ENCODE measurements at places on chromosomes 1 and 21. TPM values are rescaled to one million over a fixed set of nuclear protein-coding genes. Genes with fewer than 3 reads are reported as not detected.

TNFSF4 gene
- 26.1 TPM for total RNA-seq

DNA sequence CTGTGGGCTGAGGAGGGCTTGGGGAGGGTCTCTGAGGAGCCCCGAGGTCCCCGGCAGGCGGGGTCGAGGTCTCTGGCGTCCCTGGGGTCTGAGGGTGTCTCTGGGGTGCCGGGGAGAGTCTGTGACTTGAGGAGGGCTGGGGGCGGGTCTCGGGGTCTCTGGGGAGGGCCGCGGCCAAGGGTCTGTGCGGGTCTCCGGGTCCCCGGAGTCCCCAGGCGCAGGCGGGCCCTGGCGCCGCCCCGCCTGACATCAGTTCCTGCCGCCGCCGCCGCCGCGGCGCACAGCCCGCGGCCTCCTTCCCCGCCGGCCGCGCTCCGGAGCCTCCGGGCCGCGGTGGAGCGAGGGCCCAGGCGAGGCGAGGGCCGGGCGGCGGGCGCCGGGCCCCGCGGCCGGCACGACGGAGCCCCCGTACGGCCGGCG lies at the start of gene PLEKHM2:
Gene PLEKHM2, plus strand, starts transcription at position 279 of the 420 bp plus-strand sequence. CDS start 239 bp downstream, outside the sequence.
- DNase-seq: no peak

S100B gene
- not detected for total RNA-seq

DNA sequence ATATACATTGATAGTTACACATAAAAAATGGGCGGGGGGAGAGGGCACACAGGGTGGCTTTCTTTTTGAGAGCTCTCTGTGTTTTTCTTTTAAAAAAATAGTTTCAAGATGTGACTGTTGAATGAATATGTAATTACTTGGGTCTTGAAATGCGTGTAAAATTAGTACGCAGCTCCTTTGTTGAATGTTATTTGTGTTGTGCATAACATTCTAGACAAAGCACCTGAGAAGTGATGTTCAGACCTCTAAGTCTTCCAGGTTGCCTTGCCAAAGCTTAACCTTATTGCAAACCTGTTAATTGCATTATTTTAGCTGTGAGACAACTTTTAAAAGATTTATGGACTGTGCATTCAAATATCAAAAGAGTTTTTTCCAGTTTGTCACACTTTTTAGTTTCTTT lies 5.4 kb downstream of the PBX1 start:
- DNase-seq: no peak

RHEX gene
- not detected for total RNA-seq

DNA sequence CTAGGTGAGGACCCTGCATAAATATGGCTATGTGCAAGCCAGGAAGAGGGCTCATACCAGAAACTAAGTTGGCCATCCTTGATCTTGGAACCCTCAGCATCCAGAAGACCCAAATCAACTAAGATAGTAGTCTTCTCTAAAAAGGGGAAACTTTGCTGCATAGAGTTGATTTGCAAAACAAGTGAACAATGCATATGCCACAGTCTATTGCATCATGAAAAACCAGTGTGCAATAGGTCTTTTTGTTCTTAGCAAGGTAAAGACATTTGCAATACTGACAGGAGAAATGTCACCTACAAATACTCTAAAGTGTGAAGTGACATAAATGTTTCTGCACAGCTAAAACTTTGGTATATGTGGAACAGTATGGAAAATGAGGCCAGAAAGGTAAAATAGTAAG lies 2.0 kb upstream of the IFI16 start:
- no peak for DNase-seq

ATP1A4 gene
- not detected for total RNA-seq

GRCh38 chr1:98133131-98133530 lies 212.3 kb upstream of the DPYD start:
- DNase-seq: peak; percentile 38

DNA sequence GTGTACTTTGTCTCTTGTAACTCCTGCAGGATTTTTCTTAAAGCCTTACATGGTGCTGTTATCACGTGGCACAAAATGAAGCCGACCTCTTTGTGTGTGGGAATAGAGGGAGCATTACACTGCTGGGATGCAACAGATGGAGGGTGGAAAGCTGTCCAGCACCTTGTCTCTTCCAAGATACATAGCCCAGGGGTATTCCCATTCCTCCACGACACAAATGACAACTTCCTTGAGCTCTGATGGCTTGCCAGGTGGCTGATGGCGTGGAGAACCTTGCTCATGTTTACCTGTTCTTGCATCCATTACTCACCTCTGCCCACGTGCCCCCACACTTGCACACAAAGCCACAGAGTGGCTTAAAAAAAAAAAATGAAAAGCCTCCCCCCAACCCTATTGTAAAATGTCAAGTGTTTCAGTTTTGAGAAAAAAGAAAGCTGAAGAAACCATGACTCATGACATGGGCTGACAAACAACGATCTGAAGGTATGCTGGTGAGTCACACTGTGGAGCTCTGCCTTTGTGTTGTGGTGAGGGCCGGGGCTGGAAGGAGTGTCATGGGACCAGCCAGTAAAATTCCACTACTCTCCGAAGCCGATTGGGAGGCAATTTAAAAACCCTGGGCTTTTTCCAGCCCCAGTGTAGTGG lies 32.0 kb upstream of the ATP5PO start:
- DNase-seq: peak; percentile 97

- no peak for DNase-seq
Observed at GRCh38 chr1:64608005-64608650, 136.7 kb upstream of the RAVER2 start.

XKR8 gene
- 6.5 TPM for total RNA-seq

DNA sequence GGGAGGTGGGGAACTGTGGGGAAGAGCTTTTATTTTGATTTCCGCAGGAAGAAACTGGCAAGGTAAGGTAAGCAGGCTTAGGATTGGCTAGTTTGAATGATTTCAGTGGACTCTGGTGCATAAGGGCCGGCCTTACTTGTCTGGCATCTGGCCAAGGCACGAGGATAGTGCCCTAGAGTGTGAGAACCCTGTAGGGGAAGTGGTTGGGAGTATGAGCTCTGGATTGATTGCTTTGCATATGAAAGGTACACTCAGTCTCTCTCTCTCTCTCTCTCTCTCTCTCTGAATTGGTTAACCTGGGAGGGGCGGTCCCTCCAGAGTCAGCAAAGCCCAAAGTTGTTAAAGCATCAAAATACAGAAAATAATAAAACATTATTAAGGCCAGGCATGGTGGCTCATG lies 463.0 kb downstream of the SIPA1L2 start:
- DNase-seq: no peak

GRCh38 chr1:220019071-220019470 lies 27.2 kb downstream of the EPRS1 start:
- DNase-seq: no peak

ZBTB18 gene
- total RNA-seq: 37.9 TPM

- DNase-seq: no peak
Observed at GRCh38 chr1:225694151-225694603, 41.3 kb upstream of the ENAH start.

DNA sequence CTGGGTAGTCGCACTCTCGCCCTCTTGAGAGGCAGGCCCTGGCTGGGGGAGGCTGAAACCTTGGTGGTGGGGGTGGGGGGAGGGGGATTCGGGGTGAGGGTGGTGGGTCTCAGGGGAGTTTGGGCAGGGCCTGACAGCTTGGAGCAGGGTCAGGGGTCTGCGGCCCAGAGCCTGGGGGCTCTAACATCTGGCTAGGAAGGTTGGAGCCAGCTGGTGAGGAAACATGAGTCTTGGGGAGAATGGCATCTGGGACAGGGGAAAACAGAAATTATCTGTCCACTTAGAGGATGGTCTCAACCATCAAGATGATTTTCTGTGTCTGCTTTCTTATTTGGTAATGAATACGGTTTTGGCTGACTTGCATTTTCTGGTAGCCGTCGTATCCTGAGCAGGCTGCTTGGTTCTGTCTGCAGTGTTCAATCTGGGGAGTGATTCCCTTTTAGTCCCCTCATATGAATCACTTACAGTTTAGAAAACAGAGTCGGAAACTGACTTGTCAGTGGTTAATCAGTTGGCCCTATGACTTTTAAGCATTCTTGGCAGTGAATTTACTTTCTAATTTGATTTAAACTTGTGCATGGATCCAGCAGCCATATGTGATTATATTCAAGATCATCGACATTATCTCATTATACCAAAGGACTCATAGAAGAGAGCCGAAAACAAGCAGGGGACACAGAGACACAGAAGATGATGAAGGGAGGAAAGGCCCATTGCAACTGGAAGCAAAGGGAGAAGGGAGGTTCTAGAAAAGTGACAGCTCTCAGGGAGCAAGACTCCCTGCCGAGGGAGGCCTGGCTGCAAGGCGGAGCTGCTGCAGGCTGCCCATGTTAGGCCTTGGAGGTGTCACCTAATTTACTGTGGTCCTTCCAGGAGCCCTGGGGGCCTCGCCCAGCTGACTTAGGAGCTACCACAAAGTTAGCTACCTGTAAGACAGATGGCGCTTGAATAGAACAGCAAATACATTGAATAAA lies 237.6 kb downstream of the SDCCAG8 start:
- DNase-seq: no peak

CLDN14 gene
- not detected for total RNA-seq

SEMA4A gene
- total RNA-seq: 0.64 TPM

DNA sequence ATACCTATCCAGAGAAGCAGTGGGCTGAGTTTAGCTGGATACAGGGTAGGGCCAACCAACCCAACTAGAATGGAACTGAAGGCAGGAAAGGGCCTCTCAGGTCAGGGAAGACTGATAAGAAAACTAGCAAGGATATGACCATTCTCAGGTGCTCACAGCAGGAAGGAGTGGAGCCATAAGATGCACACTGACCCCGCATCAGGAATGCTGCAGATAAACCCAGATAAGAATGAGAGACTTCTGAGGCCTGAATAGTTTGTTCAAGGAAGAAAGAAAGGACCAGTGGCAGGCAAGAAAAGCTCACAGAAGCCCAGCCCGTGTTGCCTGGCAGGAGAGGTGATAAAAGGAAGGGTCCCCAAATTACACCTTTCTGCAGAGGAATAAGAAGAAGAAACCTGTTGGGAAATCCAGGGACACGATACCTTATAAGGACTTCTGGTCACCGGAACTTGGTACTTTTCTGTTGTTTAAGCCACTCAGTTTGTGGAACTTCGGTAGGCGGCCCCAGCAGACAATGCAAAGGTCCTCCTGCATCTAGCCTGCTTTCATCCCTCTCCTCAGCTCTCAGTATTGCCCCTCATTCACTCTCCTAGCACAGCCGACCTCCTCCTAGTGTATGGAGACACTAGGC lies 58.9 kb downstream of the ATP1A1 start:
- no peak for DNase-seq

GRCh38 chr1:46630719-46631118 lies 14.1 kb upstream of the MOB3C start:
- DNase-seq: no peak

- DNase-seq: no peak
Observed at GRCh38 chr1:110348771-110349170, 9.6 kb downstream of the RBM15 start.

- no peak for DNase-seq
Observed at GRCh38 chr21:40622531-40622930, 224.4 kb downstream of the DSCAM start.

DNA sequence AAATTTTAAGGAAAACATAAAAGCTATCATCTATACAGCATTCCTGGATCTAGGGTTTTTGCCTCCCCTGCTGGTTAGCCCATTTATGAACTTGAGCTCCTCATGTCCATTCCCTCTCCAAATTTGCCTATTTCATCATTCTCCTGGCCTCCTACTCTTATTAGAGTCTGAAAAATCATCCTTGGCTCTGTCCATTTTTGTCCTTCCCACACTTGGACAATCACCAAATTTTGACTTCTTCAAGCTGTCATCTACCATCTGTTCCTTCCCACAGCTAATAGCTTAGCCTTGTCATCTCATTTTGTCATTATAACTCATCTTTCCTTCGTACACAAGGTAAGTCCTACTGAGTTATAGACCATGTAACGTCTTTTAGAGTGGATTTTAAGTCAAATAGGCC lies 2.2 kb upstream of the HENMT1 start:
- no peak for DNase-seq

RNF186 gene
- not detected for total RNA-seq

DNA sequence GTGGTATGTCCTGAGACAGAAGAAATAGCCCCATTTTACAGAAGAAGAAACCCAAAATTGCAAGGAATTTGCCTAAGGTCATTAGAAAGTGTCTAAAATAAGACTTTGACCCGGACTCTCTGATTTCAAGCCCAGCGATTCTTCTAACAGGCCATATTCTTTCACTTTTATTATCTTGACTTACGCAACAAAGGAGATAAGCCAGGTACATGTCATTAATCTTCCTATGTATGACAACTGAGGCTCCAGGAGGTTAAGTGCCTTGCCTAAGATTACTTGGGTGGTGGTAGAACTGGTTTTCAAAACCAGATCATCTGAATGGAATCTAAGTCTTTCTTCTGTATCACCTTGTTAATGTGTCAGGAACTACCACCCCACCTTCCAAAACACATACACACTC lies 124.3 kb downstream of the PBX1 start:
- DNase-seq: no peak

DNA sequence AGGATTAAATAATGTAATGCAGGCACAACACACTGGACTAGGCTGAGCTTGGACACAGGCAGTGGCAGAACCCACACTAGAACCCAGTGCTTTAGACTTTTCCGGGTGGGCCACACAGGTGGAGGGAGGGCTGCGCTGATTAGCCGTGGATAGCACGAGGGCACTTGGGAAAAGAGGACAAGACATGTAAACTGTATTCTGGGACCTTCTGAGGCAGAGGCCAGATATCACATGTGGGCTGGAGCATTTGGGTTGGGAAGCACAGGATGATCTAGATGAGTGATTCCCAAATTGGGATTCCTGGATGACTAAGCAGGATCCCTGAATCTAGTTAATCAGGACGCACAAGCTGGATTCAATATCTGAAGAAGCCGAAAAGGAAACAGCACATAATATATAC lies 20.3 kb upstream of the A3GALT2 start:
- DNase-seq: no peak

GRCh38 chr1:224498574-224499170 lies 64.1 kb upstream of the WDR26 start:
- DNase-seq: peak; percentile 66

DNA sequence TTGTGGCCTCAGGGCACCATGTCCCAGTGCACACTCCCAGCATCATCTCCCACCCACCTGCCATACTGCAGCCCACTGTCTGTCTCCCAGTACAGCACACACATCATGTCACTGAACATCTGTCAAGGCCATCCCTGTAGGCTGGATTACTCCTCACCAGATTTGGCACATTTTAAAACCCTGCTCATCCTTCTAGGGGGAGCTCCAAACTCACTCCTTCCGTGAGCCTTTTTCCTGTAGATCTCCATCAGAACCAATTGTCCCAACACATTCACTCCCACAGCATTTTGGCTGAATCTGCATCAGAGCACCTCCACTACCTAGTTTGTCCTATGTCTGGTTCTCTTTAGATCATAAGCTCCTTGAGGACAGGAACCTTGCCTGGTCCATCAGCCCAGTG lies 58.6 kb upstream of the GRIK3 start:
- no peak for DNase-seq

CFAP107 gene
- not detected for total RNA-seq

UBIAD1 gene
- 17.8 TPM for total RNA-seq

TMEM201 gene
- 14.2 TPM for total RNA-seq

GRCh38 chr1:188715566-188715965 lies 1762.1 kb downstream of the BRINP3 start:
- DNase-seq: no peak

- DNase-seq: no peak
Observed at GRCh38 chr1:204409836-204410687, 1.6 kb downstream of the PPP1R15B start.

Data from LHCN-M2 (cell line).